NCI-H526 (cell line): ENCODE measurements at places on chromosomes 11 and 22.

DNA sequence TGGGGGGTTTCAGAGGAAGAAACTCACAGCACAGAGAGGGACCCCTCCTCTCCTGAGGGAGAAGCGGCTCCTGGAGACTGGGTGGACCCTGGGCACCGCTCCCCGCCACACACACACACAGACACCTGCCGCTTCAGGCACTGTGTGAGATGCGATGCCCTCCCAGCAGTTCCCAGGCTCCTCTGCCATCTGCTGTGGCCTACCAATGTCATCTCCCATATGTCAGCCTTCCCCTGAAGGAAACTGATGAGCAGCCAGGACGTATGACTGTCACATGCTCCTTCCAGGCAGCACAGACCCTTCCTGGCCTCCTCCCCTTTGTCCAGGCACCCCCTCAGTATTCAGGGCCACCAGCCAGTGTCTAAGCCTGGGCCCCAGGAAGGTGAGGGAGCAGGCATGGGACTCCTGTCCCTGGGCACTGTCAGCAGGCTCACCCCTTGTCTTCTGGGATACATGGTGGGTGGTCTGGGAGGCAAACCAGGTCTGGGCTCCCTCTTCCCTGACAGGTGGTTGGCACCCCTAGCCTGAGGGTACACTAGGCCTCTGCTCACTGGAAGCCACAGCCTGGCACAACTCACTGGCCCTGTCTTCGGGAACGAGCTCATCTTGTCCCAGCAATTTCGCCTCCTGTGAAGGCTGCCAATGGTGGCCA is 11.8 kb upstream of the BCR start:
- no peak for DNase-seq

GRCh38 chr11:12434325-12434654 is 56.9 kb downstream of the PARVA start:
- no peak for DNase-seq

- peak; percentile 3 for DNase-seq
Measured at GRCh38 chr11:104547996-104548661, 350.1 kb downstream of the CASP12 start.

- DNase-seq = no peak
Measured at GRCh38 chr11:2137202-2138067, 1.8 kb downstream of the IGF2 start.

DNA sequence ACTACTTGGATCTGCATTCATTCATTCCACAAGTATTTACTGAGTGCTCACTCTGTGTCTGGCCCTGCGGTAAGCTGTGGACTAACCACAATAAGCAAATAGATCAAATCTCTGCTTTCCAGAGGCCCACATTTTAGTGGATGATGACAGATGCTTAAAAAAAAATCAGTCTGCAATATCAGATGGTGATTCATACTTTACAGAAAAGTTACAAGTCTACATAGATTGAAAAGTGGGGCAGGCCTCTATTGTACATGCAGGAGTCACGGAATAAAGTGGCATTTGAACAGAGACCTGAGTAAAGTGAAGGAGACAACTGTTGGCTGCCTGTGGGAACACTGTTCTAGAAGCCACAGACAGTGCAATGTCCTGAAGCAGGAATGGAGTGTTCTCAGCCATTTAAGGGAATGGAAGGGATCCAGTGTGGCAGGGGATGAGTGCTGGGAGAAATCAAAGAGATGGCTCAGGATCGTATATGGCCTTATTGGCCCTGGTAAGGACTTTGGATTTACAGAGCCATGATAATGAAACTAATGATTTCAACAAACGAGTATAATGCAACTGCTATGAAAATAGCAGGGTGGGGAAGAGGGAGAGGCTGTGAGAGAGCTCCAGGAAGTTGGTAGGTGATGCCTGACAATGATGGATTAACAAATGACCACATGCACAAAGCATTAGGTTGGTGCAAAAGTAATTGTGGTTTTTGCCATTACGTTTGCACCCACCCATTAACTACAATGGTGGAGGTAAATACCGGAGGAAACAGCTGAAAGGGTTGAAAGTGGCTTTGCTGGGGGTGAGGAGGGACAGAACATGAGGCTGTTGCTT is 31.1 kb downstream of the TMEM45B start:
- DNase-seq = peak; percentile 50

GRCh38 chr11:71518506-71519471 is 8.3 kb upstream of the KRTAP5-7 start:
- DNase-seq = no peak

DNA sequence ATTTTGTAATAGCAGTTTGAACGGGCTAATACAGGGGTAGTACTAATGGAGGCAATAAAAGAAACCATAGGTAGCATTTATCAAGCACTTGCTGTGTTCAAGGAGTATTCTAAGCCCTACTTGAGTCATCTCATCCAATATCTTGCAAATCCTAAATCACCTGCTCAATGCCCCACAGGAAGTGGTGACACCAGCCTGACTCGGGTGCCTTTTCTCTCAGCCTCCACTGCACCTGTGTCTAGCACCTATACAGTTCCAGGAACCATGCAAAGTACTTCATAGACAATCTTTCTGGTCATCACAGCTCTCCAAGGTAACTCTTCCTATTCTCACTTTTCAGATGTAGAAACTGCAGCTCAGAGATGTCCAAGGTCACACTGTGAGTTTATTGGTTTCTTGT is 98.0 kb downstream of the PRR5L start:
- no peak for DNase-seq

- no peak for DNase-seq
Measured at GRCh38 chr11:101336858-101337257, 207.2 kb upstream of the PGR start.

- peak; percentile 84 for DNase-seq
Measured at GRCh38 chr11:100861212-100861611, 174.1 kb downstream of the ARHGAP42 start.

- DNase-seq = peak; percentile 24
Measured at GRCh38 chr22:25777870-25778269, 35.9 kb downstream of the MYO18B start.

DNA sequence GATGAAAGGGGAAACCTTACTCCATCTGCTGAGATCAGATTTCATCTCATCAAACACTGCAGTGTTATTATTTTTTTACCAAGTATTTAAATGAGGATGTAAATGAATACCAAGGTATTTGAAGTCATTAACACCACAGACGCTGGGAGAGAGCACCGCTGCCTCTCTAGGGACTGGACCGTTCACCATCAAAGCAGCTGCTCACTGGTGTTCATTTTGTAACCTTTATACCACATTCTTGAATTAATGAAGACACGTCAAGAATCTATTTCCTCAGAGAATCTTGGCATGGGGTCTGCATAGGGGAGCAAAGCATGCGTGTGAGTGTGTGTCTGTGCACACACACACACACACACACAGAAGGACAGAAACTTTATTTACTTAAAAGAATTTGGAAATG is 15.6 kb downstream of the SIAE start:
- peak; percentile 87 for DNase-seq

- DNase-seq = no peak
Measured at GRCh38 chr11:68524681-68525080, 64.1 kb downstream of the PPP6R3 start.

- no peak for DNase-seq
Measured at GRCh38 chr22:37681001-37681424, 5.1 kb upstream of the NOL12 start.

DNA sequence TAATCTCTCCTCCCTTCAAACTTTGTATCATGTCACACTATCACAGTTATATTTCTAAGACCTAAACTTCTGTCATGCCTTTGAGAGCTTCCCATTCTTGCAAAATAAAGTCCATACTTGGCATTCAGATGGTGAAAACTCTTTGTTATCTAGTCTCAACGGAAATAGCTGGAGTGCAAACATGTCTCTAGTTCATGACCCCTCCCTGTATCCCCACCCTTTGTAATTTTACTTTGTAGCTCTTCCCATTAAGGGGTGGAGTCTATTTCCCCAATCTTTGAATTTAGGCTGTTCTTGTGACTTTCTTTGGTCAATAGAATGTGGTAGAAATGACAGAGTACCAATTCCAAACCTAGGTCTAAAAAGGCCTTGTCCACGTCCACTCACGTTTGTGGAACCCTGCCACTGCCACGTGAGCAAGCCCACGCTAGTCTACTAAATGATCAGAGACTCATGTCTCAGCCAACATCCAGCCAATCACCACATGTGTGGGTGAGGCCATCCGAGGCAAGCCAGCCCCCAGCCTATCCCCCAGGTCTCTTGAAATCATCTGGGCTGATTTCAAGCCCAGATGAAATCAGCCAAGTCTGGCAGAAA is 23.4 kb downstream of the SLN start:
- no peak for DNase-seq

DNA sequence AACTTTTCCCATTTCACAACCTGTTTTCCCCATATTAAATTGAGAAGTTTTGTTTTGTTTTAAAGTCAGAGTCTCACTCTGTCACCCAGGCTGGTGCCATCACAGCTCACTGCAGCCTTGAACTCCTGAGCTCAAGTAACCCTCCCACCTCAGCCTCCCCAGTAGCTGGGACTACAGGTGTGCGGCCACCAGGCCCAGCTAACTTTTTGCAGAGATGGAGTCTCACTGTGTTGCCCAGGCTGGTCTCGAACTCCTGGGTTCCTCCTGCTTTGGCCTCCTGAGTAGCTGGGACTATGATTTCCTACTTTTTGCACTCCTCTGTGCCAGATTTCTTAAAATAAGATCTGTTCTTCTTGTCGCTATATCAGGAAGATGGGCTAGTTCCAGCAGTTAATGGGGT is 44.9 kb downstream of the GNB1L start:
- DNase-seq = no peak

DNA sequence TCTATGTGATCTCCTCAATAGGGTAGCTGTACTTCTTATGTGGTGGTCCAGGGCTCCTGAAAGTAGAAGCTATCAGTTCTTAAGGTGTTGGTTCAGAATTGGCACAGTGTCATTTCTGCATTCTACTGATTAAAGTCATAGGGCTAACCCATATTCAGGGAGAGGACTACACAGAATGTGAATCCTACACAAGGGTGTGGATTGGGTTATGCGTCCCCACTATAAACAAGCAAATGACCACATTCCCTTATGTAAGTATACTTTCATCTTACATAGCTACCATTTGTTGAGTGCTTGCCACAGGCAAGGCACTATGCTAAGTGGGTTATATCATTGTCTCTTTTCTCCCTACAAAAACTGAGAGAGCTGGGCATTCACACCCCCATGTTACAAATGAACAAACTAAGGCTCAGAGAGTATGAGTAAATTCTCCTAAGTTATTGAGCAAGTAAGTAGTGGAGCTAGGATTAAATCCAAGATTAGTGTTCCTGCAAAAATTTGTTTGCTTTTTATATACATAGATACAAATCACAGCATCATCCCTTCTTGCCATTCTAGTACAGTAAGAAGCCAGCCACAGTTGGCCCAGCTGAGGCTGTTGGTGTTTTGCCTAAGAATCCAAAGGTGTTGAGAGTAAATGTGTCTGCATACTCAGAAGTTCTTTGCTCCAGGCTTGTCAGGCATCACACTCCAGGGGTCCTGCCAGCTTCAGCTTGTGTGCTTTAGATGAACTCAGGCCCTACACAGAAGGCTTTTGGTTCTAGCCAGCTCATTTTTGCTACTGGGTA is 157.8 kb downstream of the KIF18A start:
- DNase-seq = no peak

GRCh38 chr22:49863931-49864330 is 10.3 kb downstream of the ZBED4 start:
- DNase-seq = no peak

GRCh38 chr22:30574997-30575671 is 669 bp upstream of the GAL3ST1 start:
- no peak for DNase-seq

GRCh38 chr22:18947905-18948304 is 11.8 kb upstream of the PRODH start:
- DNase-seq = no peak

GRCh38 chr22:29002603-29003002 is 59.0 kb downstream of the C22orf31 start:
- no peak for DNase-seq

- DNase-seq = peak; percentile 92
Measured at GRCh38 chr11:126793596-126793995, 207.0 kb downstream of the KIRREL3 start.

GRCh38 chr11:97683733-97684132 is 1293.9 kb downstream of the JRKL start:
- DNase-seq = no peak

GRCh38 chr22:39955675-39956074 is 4.5 kb upstream of the TMA7B start:
- no peak for DNase-seq

GRCh38 chr11:86816251-86816726 is 15.9 kb downstream of the PRSS23 start:
- DNase-seq = no peak

DNA sequence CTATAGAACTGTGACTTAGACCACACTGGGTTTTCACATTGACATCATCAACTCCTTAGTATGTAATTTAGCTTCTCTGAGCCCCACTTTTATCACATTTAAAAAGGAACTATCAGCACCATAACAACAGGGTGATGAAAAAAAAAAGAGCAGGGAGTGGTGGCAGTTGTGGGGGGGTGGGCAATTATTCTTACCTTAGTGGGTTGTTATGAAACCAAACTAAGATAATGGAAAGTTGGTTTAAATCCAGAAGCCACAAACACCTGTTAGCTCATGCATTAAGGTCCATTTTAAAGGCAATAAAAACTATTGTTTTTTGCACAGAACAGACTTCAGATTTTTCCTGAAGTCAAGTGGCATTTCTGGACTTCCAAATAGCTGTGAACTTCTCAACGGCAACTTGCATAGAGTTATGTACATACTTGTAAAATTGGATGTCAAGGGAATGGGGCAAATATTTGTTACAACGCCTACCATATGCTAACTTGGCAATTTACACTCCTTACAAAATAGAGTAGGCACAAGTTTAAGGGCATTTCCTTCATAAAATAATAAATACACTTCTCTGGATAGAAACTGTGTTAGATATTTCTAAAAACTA is 793.6 kb downstream of the DLG2 start:
- DNase-seq = no peak

DNA sequence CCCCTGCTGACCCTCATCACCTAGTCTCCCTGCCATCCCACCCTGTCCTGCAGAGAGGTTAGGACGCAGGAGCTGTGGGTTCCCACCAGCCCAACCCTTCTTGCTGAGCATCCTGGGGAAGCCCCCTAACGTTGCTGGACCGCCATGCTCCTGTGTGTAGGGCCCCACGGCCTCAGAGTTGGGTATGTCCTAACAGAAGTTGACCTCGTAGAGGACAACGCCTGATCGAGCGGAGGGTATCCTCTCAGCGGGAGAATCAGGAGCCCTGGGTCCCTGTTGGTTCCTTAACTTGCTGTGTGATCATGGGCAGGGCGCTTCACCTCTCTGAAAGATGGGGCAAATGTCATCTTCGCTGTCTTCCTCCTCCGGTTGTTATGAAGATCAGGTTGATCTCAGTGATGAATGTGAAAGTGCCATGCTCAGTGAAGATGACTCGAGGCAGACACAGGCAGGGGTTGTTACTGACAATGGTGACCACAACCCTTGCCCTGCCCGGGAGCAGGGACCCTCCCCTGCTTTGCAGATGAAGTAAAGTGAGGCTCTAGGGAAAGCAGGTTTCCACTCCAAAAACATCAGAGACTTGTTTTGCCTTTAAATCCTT is 19.3 kb upstream of the CD5 start:
- DNase-seq = no peak

DNA sequence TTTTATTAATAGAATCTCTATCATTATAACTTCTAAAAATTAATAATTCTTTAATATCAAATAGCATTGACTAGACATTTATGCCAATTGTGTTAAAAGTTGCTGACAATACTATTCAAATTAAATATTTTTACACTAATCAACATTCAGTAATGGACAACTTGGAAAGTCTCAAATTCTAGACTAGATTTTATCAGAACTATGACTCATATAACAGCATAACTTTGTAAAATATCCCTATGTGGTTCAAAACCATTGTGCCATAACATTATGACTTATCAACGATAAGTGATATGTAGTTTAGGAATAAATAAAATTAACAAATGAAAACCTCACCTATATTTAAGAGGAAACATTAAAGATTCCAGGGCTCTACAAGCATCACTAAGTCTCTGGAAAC is 291.8 kb downstream of the SBF2 start:
- DNase-seq = no peak
